ENCODE measurements at places on chromosomes 1 and 21. TPM values are rescaled to one million over a fixed set of nuclear protein-coding genes. Genes with fewer than 3 reads are reported as not detected.

HMGB4 gene
- not detected for total RNA-seq

MEX3A gene
- total RNA-seq = 0.30 TPM

DNA sequence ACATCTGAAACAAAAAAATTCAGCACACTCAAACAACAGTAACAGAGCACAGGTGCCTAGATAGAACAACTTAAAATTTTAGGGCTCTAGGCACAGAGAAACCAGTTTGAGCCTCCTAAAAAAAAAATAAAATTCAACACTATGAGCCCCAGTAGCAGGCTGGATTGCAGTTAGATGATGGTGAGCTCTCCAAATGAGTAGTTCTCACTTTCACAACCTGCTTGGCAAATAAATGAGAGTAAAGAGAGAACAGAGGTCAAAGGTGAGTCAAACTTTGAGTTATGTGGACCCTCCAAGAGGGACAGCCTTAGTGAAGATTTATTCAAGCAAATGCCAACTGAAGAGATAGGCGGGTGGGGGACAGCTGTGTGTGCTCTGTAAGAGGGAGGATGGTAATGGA lies 3.6 kb downstream of the BEND5 start:
- DNase-seq = no peak
- no peak overlapping the region for H3K4me3 ChIP-seq
- peaks cover 11% of the 10 kb centered on the region for H3K4me1 ChIP-seq
- no peak overlapping the region for H3K27ac ChIP-seq

- H3K4me1 ChIP-seq = no peaks in the 10 kb centered on the region
- H3K4me3 ChIP-seq = no peak overlapping the region
- no peak for DNase-seq
- H3K27me3 ChIP-seq = no peaks in the 10 kb centered on the region
- H3K27ac ChIP-seq = no peak overlapping the region
Measured at GRCh38 chr1:240732390-240732789, 120.4 kb upstream of the GREM2 start.

CENPL gene
- total RNA-seq = 4.3 TPM

TNNI3K gene
- not detected for total RNA-seq

GRCh38 chr1:43366601-43367025 lies 1.2 kb downstream of the ELOVL1 start:
- no peak for DNase-seq
- H3K36me3 ChIP-seq = peaks cover 33% of the 10 kb centered on the region
- peak overlapping the region; percentile 90 for H3K4me3 ChIP-seq
- peaks cover 41% of the 10 kb centered on the region for H3K4me1 ChIP-seq
- peak overlapping the region; percentile 98 for H3K27ac ChIP-seq
- H3K27me3 ChIP-seq = no peaks in the 10 kb centered on the region

- no peak overlapping the region for H3K4me3 ChIP-seq
- no peaks in the 10 kb centered on the region for H3K27me3 ChIP-seq
- no peak overlapping the region for H3K27ac ChIP-seq
- no peaks in the 10 kb centered on the region for H3K36me3 ChIP-seq
- H3K4me1 ChIP-seq = no peaks in the 10 kb centered on the region
Measured at GRCh38 chr1:81690676-81691453, 109.9 kb upstream of the ADGRL2 start.

EFNA1 gene
- total RNA-seq = 226 TPM

PTCH2 gene
- total RNA-seq = 0.30 TPM

DNA sequence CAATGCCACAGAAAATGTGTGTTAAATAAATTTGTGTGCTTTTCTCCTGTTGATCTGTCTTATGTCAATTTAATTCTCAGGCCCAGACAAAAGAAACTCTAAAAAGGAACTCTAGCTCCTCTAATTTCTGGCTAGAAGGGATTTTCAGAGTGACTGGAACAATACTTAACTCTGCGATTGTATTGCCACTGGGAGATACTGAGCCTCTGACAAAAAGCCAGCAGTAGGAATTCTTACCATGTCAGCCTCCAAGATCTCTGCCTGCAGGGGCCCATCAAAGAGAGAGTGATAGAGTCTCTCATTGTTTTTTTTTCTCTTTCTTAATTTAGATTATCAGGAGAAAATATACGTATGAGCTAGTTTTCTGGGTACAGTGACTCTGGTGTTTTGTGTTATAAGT lies 1165.7 kb downstream of the BRINP3 start:
- DNase-seq = no peak
- H3K4me3 ChIP-seq = no peak overlapping the region
- no peaks in the 10 kb centered on the region for H3K27me3 ChIP-seq
- H3K4me1 ChIP-seq = no peaks in the 10 kb centered on the region
- no peak overlapping the region for H3K27ac ChIP-seq
